RWPE2 (cell line): ENCODE measurements at places on chromosomes 12 and 14.
A peak's percentile ranks its signal among the peaks of the same experiment; 100 is the strongest.

DNA sequence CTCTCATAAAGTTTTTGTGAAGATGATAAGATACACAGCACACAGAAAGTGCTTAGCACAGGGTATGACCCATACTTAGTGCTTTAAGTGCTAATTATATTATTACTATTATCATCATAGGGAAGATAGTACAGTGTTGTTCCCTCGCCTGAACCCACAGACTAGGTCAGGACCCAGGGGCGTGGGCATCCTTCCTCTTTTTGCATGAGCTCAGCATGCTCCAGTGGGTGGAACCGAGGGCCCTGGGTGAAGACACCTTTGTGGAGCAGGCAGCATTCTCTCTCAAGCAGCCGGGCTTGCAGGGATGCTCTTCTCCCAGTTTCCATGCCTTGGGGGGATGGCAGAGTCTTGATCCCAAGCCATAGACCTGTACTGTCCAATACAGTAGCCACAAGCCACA, 34.8 kb downstream of the CRACR2A start:
- no peak for DNase-seq

GRCh38 chr14:79246173-79246572, 965.1 kb downstream of the DIO2 start:
- no peak for DNase-seq

- no peak for DNase-seq
Observed at GRCh38 chr12:31120392-31121008, 46.8 kb downstream of the DDX11 start.

GRCh38 chr14:89379891-89380820, 36.9 kb downstream of the FOXN3 start:
- DNase-seq = no peak

DNA sequence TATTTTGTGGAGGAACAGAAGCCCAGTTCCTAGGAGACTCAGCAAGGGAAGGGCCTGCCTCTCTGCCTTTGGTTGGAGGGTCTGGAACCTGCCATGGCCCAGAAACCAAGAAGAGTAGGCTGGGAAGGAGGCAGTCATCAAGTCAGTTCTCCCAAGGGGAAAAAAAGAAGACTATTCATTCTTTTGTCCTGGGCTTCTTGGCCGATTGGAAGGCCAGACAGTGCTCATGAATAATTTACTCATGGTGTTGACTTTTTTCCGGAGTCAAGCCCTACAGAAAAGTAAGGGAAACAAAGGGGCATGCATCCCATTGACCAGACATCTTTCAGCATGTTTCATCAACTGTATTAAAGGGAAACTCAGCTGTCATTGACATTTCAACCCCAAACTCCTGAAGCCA, 168.1 kb downstream of the PRKCH start:
- no peak for DNase-seq

DNA sequence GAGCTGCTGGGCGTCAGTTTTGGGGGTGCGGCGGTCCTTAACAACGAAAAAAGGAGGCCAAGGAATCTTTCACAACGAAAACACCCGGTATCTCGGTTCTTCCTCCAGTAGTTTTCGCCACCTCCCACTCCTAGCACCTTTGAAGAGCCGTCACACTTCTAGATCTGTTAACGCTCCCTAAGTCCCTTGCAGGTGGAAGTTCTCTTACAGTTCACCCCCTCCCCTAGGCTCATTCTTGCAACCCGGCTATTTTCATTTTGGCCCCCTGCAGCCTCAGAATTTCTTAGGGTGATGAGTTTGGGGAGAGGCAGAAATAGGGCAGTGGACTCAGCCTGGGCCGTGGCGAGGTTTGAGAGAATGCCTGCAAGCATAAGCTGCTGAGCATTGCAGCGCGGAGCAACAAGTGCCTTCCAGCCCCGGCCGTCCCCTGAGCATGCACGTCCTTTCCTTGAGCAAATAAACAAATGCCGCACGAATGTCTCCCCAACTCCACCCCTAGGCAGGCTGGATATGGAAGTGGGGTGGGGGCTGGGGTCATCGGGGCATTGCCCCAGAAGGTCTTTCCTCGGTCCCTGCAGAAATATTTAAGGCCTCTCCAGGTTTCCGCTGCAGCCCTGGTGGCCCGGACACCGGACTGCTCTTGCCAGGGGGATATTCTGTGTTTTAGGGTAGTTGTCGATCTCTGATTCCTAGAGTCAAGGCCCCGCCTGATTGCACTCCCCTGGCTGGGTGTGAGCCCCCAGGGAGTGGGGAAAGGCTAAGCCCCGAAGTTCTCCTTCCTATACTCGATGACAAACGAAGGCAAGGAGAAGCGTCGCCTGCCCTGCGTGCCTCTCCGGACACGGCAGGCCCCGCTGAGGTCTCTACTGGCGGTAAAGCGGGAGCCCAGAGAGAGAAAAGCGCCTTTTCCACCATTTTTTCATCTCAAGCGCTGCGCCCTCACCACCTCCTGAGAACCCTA, 1.6 kb downstream of the RFX4 start:
- no peak for DNase-seq

- DNase-seq = no peak
Observed at GRCh38 chr12:110531741-110532333, 29.7 kb downstream of the RAD9B start.

DNA sequence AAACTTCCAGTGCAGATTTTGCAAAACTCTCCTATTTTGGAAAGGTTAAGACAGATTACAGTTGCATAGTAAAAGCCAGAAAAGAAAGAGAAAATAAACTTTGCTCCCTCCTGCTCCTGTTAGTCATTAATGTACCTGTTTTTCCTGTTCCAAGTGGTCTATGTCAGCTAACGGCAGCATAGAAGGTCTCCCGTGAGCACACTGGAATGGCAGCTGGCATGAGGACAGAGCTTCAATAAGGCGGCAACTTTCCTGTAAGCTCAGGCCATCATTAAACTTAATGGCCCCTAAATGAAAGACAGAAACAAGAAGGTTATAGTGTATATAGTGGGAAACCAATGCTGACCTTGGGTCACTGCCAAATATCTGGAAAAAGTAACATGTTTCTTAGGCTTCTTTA, 16.0 kb downstream of the EIF2B2 start:
- DNase-seq = no peak

DNA sequence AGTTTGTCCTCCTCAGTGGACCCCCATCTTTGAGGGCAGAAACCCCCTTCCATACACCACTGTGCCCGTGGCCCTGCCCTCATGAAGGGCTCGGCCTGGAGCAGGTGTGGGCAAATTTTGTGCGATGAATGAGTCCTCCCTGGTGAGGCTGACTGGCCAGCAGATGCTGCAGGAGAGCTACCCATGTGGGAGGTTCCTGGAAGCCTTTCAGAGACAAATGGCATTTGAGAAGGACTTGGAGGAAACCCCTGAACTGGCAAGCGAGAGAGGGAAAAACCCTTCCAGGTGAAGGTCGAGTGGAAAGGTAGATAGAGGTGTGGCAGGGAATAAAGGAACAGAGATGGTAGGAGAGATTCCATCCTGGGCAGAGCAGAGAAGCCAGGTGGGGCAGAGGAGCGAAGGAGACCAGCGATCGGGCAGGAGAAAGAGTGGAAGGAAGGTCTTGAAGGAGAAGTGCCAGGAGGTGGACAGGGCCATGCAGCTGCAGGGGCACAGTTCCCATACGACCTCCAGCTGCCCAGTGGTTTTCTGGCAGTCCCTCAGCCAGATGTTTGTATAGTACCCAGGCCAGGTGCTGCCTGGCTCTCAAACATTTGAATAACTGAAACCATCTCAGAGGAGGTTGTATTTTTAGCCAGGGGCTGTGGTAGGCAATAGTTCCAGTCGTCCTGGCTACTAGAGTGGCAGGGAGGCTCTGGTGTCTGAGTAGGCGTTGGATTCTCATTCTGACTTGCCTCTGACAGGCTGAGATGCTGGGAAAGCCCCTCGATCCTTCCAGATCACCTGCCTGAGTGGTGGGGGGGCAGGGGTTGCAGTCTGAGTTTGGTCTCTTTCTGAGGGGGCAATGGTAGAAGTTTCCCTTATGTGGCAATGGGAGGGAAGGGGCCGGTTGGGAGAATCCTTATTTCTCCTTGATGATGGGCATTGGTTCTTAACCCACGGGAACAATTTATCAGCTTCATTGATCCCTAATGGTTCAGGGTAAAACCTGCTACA, 40.1 kb downstream of the FBXL14 start:
- no peak for DNase-seq

DNA sequence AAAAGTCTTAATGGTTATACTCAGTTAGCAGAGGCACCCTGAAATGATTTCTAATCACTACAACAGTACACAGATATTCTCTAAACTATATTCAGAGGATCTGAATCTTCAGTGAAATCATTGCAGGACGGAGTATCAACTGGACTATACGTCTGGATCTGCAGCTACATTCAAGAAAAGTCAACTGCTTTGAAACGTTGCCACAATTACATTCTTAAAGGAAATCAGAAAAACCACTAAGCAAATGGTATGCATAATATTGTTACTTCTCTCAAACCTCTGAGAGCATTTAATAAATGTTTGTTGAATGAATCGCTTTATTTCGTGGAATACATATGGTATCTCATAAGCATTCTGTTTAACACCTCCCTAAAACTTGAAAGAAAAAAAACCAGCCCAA, 67.4 kb downstream of the MED13L start:
- no peak for DNase-seq

GRCh38 chr14:61151251-61151650, 129.9 kb downstream of the TMEM30B start:
- DNase-seq = no peak

GRCh38 chr12:14558473-14558959, 9.2 kb downstream of the PLBD1 start:
- DNase-seq = no peak

DNA sequence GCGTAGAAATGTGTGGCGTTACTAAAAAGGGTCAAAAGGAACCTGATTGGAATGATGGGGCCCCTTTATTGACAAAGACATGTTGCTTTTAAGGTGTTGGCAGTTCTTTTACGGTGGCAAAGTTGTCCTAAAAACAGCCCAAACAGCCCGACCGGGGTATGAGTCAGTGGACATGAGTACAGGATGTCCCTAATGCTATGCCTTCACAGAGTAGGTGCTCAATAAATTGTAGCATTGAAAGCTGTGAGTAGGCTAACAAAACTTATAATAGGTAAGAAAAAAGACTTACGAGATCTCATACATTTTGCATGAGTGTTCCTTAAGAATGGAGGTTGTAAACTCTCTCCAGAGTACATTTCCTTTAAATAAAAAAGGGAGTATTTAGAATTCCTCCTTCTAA, 2.6 kb downstream of the ELK3 start:
- no peak for DNase-seq

DNA sequence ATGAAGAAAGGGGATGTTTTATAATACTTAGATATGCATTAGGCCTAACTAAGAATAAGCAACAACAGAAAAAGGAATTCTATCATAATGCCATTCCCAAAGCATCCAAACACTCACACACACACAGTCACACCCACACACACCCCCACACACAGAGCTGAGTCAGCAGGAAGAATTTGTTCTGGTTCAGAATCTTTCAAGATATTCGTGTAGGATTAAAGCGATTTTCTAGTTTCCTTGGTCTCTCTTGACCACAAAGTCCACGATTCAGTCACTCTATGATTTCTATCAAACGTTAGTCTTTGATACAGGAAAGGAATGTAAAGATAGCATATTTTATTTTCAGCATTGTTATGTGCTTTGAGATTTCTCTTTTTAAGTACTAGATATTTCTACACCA, 382.6 kb upstream of the DCN start:
- DNase-seq = no peak

- DNase-seq = no peak
Observed at GRCh38 chr12:131264635-131265034, 310.9 kb downstream of the ADGRD1 start.

GRCh38 chr14:69859591-69859990, 19.6 kb upstream of the SMOC1 start:
- DNase-seq = no peak

GRCh38 chr14:72013721-72014345, 81.6 kb downstream of the RGS6 start:
- DNase-seq = no peak

DNA sequence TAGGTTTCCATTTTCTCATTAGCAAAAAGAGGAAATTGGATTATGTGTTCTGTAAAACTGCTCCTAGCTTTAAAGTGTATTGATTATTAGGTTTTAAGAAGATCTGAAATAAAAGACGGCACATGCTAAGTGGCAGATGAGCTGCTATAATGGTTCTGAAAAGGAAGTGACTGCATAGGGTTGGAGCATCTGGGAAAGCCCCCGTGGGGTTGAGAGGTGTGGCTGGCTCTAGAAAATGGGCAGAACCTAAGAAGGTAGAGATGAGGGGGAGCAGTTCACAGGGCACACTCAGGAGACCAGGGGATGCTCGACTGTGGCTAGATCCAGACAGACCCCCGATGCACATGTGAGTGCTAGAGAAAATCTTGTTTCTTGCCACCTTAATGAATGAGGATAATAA, 1.9 kb downstream of the IFNG-AS1 start:
- no peak for DNase-seq

GRCh38 chr14:77319422-77319821, 1.3 kb downstream of the POMT2 start:
- no peak for DNase-seq

DNA sequence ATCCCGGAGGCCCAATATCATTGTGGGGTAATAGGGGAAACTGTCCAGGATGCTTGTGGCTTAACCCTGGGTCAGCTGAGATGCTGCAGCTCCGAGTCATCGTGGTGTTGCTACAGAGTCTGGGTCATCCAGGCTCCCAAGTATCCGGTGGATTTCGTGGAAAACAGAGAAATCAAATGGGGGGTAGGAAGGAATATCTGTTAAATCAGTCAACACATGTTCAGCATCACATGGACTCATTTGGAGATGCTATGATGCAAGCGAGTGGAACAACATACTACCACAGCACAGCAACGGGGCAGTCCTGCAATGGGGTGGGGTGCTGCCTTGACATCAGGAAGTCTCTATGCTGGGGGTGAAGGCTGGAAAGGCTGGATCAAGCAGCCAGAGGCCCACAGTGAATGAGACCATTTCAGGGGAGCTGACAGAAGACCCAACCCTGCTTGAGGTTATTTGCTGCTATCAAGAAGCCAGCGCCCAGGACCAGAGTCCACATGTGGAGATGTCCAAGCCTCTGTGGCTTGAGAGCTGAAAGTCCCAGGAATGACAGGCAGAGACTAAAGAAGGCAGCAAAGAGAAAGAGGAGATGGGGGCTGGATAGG, 22.9 kb downstream of the VDR start:
- DNase-seq = peak; percentile 81

DNA sequence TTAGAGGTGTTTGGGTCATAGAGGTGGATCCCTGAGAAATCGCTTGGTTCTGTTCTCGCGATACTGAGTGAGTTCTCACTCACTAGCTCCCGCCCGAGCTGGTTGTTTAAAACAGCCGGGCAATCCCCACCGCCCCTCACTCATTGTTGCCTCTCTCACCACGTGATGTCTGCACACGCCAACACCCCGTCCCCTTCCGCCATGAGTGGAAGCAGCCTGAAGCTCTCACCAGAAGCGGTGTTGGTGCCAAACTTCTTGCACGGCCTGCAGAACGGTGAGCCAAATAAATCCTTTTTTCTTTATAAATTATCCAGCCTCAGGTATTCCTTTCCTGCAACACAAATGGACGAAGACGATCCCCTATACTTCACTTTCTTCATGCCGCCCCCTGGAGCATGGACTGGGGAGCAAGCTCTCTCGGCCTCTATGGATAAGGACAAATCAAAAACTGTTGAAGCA, 45.4 kb upstream of the CCND2 start:
- no peak for DNase-seq

- DNase-seq = no peak
Observed at GRCh38 chr12:130320536-130320935, 17.2 kb upstream of the PIWIL1 start.

GRCh38 chr12:105814283-105814682, 324.5 kb downstream of the NUAK1 start:
- DNase-seq = no peak

- DNase-seq = no peak
Observed at GRCh38 chr12:101670007-101670671, 27.3 kb upstream of the CHPT1 start.
